ENCODE measurements at places on chromosomes 1 and 21.

- no peak for DNase-seq
These were observed 311.5 kb upstream of the DEPDC1 start for GRCh38 chr1:68808351-68808750.

DNA sequence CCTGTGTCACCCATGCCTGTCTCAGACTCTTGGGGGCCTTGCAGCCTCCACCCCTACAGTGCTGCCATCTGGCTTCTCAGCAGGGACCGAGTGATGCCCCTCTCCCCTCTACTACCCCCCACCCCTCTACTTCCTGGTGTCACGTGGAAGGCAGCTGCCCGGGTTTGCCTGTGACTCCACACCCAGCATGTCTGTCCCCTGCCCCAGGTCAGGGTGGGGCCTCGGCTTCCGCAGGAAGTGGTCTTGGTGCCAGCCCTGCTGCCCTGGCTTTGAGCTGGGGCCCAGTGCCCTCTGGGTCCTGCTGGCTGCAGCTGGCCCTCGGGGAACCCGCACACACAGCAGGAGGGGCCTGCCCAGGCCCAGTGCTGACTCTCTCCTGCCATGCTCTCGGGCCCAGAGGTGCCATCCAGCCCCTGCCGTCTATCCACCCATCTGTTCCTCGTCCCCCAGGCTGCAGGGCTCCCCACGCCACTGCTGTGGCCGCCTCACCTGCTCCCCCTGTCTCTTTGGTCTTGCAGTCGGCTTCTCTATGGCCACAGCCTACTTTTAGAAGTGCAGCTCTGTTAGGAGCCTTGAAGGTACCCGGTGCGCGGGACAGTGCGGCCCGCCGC lies 24.0 kb downstream of the PLCH2 start:
- no peak for DNase-seq

DNA sequence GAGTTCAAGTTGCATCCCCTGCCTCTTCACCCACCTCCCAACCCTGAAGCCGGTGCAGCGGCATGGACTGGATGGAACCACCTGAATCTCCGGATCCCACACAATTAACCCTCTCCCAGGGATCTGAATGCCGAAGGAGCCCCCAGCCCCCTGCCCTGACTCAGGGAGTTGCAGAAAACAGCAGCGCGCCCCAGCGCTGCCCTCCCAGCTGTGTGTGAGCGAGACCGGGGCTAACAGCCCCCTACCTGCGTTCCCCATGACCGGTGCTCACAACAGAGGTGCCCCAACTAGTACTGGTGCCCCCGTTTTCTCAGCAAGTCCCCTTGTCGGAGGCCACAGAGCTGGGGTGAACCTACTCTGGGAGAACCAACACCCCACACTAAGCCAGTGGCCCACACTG lies 136.8 kb downstream of the PRDM16 start:
- DNase-seq, result no peak

DNA sequence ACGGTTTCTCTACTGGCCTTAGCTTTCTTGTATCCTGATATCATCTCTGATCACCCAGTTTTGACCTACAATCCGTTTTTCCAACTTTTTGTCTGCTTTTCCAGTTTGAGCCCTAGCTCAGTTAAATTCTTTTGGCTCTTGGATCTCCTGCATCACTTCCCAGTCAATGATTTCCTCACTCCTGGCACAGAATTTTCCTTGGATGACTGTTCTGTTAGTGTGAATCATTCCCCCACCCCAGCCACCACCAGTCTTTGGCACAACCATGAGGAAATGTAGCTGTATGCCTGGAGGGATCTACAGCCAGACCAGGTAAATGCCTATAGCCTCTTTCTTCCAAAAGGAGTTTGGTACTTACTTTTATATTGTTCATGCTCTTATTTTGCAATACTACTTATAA lies 187.2 kb upstream of the PTGFR start:
- no peak for DNase-seq

- no peak for DNase-seq
These were observed 110.8 kb downstream of the RABGAP1L start for GRCh38 chr1:174269989-174270651.

DNA sequence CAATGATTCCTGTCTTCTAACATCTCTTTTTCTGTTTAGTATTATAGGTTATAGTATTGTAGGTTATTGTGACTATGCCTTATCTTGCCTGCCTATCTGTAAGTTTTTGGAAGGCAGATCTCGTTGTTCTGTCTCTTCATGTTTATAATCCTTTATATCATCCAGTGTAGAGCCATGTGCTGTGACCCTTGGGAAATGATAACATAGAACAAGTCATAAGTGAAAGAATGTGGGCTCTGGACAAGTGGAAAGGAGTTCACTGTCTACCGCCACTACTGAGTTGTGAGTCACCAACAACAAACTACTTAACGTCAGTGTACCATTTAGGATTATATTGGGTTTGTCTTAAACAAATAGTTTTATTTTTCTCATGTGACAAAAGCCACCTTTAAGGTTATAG lies 139.3 kb downstream of the LYPLAL1 start:
- no peak for DNase-seq

- DNase-seq, result peak; percentile 72
These were observed 563.9 kb upstream of the NR5A2 start for GRCh38 chr1:199463521-199464127.

DNA sequence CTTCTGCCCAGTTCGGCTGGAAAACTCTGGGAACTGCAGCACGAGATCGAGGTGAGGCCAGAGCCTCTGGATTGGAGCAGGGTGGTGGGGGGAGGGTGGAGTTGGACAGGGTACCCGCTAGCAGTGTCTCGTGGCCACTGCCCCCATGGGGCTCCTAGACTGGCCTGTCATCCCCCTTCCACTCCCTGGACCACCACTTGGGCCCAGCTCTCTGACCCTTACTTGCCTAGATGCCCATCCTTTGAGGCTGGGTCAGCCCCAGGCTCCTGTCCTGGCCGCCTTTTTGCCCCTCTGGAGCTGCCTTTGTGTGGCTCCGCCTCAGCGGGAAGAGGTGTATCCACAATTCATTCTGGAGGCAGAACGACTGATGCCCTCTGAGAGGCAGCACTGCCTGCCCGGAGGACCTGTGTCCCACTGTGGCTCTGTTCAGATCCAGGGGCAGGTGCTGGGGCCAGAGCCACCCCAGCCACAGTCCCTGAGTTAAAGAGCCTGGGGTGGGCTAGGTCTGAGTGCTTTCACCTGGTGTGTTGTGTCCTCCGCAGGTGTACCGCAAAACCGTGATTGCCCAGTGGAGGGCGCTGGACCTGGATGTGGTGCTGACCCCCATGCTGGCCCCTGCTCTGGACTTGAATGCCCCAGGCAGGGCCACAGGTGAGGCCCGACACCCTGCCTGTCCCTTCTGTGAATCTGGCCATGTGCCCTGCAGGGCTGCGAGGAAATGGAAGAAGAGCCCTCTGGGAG lies 17.7 kb downstream of the FAAH start:
- DNase-seq, result no peak

DNA sequence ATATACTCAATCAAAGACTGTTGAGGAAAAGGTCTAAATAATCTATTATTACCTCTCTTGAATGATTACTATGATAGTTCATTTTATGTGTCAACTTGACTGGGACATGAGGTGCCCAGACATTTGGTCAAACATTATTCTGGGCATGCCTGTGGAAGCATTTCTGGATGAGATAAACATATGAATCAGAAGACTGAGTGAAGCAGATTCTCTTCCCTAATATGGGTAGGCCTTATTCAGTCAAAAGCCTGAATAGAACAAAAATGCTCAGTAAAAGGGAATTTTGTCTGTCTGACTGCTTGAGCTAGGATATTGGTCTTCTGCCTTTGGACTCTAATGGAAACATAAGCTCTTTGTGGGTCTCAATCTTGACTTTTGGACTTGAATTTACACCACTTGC lies 73.3 kb upstream of the SOX13 start:
- DNase-seq, result no peak

GRCh38 chr21:9753943-9754342 lies 767.4 kb upstream of the TPTE start:
- no peak for DNase-seq

Data from iPS DF 6.9 (cell line).